ENCODE measurements at places on chromosomes 11 and 22.

GRCh38 chr11:36132940-36133339 is 156.3 kb downstream of the COMMD9 start:
- DNase-seq: no peak

DNA sequence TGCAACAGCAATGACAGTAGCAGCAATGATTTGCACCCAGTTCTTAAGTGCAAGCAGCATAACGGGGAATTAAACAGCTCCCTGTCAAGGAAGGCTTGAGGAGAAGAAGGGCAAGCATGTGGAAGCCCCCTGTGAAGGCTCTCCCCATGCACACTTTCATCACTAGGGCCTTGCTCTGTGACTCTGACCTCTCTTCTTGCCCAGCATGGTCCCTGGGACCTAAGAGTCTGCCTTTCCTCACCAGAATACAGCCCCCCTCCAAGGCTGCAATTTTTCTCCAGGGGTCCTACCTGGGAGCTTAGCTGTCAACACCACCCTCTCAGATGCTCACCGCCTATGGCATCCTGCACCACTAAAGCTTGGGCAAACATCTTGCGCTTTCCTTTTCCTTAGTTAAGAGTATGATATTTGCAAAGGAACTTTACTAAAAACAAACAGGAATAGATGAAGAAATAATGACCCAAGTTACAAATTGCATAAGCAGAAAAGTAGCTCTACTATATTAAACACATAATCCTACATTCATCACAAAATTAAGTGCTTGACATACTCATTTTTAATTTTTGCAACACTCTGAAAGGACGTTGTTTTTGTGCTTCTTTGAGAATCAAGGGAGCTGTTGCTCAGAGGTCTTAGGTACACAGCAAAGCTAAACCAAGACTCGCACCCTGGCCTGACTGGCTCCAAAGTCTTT is 187.6 kb downstream of the ADAMTS15 start:
- no peak for DNase-seq

GRCh38 chr22:20517422-20517821 is 10.0 kb downstream of the MED15 start:
- no peak for DNase-seq

- DNase-seq: no peak
These were observed 1.1 kb upstream of the MTMR2 start for GRCh38 chr11:95925011-95925410.

DNA sequence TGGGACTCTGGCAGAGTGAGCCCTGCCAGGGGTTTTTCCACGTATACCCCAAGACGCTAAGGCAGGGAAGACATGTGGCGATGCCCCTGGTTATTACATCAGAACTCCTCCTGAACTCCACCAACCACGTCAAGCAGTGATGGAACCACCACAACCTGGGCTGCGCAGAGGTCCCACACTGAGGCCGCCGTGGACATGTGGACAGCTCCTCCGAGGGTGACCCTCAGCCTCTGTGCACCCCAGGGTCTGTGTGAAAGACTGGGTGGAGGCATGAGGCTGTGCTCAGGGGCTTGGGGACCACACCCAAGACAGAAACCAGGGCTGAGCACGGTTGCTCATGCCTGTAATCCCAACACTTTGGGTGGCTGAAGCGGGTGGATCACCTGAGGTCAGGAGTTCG is 52.2 kb downstream of the TRMU start:
- no peak for DNase-seq

GRCh38 chr11:59801981-59802638 is 8.5 kb downstream of the MRPL16 start:
- no peak for DNase-seq

DNA sequence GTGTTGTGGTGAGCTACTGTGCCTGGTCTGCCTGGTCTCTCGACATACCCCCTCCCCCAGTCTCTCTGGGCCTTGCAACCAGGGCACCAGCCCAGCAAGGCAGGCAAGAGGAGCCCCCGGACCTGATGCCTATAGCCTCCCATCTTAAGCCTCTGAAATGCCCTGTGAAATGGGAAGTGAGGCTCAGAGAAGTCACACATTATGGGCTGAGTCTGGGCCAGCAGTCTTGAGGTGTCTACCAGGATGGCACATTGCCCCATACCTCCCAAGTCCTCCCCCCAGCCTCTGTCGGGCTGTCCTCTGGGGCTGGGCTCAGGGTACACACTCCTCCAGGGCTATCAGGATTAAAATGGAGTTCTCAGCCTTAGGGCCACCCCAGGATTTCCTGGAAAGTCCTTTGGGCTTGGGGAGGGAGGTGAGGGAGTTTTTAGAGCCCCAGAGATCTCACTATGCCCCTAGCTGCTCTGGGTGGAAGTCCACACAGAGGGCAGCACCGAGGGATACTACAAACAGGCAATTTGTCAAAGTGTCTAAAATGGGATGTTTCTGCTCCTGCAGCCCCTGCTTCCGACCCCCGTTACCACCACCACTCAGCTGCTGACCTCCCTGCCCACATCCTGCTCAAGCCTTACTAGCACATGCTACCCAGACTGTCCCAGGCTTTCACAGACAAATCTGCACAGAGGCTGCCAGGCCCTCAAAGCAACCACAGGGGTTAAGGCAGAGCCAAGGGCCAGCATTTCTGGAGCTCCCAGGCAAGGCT is 3.1 kb upstream of the SH3BP1 start:
- no peak for DNase-seq

DNA sequence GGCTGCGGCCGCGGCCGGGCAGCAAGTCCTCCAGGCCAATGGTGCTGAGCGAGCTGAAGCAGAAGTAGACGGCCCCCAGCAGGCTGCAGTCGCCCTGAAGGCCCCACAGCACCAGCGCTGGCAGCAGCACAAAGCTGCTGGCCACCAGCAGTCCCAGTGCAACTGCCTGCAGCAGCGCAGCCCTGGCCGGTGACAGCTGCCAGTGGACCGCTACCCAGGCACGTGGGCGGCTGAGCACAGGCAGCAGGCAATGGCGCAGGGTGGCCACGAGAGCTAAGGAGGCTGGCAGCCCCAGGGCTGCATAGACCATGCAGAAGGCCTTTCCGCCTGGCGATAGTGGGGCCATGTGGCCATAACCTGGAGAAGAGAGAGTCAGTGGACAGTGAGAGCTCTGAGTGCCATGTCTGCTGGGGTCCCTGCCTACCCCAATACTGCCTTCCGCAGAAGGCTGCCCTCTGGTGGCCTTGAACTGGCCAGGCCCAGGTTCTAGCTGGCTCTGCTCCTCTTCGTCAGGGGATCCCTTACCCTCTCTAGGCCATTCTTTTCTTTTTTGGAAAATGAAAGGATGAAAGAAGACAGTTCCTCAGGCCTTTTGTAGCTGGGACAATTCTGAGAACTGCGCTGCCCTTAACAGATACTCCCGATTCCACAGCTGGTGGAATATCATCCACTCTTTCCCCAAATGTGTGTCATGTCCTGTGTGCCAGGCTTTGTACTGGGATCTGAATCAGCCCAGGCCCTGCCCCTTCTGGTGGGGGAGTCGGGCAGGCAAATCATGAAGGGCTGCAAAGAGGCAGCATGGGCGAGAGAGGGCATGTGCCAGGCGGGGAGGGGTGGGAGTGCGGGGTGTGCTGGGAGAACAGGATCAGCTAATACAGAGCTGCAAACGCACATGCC is 1.8 kb downstream of the KCNK7 start:
- no peak for DNase-seq

DNA sequence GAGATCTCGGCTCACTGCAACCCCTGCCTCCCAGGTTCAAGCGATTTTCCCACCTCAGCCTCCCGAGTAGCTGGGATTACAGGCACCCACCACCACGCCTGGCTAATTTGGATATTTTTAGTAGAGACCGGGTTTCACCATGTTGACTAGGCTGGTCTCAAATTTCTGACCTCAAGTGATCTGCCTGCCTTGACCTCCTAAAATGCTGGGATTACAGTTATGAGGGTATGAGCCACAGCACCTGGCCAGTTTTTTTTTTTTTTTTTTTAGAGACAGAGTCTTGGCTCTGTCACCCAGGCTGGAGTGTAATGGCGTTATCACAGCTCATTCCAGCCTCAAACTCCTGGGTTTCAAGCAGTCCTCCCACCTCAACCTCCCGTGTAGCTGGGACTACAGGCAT is 54.9 kb upstream of the PRR5 start:
- DNase-seq: no peak

DNA sequence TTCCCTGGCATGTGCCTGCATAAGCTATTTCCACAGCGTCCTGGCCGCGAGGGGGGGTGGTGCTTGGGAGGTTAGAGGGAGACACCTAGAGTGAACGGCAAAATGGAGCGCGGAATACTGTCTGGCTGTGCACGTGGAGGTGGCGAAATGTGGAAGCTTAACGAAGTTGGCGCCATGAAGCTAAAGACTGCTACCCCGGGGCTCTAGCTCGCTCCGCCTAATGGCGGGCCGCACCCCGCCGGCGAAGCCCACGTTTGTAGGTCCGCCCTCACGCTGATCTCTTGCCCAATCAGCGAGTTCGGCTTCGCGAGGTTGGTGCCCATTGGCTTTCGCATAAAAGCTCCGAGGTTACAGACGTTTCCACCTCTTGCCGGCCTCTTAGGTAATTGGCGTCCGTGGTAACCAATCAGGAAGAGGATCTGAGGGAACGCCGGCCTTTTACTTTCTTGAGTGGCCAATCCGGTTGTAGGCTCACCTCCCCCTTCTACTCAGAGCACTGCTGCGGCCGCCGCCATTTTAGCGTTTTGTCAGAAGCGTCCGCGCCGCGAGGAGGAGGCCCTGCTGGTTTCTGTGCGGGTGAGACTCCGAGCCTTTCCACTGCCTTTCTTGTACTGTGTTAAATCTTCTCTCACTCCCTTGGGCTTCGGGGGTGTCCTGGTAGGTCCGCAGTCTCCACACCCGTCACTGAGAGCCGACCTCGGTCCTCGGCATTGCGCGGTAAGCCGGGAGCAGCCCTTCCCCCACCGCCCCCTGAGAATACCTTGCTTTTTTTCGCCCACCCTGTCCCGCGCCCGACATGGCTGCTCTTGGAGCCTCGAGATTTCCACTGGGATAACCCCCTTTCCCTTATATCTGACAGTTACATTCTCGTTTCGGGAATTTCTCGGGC is at the start of gene RBM4:
Gene RBM4, plus strand, starts transcription at position 527 of the 889 bp plus-strand sequence. CDS start 1,009 bp downstream, outside the sequence.
- DNase-seq: peak; percentile 92

DNA sequence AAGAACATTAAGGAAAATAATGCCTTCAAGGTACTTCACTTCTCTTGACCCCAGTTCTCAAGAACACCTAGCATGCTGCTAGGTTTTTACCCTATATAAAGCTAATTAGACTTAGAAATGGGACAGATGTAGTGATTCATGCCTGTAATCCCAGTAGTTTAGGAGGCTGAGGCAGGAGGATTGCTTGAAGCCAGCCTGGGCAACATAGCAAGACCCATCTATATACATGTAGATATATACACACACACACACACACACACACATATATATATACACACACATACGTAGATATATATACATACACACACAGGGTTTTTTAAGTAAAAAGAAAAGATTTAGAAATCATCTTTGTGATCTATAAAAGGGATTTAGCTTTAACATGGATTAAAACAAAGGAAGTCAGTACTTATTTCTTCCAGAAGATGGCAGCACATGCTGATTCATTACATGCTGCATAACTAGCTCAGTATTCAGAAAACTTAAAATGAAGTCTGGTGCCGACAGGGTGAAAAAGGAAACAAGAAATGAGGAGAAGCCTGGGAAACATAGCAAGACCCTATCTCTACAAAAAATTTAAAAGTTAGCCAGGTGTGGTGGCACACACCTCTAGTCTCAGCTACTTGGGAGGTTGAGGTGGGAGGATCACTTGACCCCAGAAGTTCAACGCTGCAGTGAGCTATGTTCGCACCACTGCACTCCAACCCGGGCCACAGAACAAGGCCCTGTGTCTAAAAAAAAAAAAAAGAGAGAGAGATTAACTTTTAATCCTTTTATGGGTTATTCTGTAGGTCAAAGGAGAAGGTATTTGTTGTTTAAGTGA is 28.5 kb upstream of the RBX1 start:
- DNase-seq: peak; percentile 22

- DNase-seq: no peak
These were observed 88.5 kb upstream of the SYT13 start for GRCh38 chr11:45374653-45375059.

- DNase-seq: no peak
These were observed 3.4 kb downstream of the GUCY1A2 start for GRCh38 chr11:107014871-107015270.

- no peak for DNase-seq
These were observed 5.7 kb downstream of the PANX2 start for GRCh38 chr22:50175921-50176849.

- no peak for DNase-seq
These were observed 25.6 kb downstream of the MMP13 start for GRCh38 chr11:102929972-102930371.

- DNase-seq: no peak
These were observed at the start of gene PARVA for GRCh38 chr11:12377106-12377823. PARVA (plus strand) TSS chr11:12377571; CDS start chr11:12377648, 77 bp downstream.

GRCh38 chr11:85699957-85700741 is 14.2 kb upstream of the CCDC89 start:
- DNase-seq: no peak

GRCh38 chr22:21959274-21960074 is 6.8 kb upstream of the PPM1F start:
- DNase-seq: no peak

DNA sequence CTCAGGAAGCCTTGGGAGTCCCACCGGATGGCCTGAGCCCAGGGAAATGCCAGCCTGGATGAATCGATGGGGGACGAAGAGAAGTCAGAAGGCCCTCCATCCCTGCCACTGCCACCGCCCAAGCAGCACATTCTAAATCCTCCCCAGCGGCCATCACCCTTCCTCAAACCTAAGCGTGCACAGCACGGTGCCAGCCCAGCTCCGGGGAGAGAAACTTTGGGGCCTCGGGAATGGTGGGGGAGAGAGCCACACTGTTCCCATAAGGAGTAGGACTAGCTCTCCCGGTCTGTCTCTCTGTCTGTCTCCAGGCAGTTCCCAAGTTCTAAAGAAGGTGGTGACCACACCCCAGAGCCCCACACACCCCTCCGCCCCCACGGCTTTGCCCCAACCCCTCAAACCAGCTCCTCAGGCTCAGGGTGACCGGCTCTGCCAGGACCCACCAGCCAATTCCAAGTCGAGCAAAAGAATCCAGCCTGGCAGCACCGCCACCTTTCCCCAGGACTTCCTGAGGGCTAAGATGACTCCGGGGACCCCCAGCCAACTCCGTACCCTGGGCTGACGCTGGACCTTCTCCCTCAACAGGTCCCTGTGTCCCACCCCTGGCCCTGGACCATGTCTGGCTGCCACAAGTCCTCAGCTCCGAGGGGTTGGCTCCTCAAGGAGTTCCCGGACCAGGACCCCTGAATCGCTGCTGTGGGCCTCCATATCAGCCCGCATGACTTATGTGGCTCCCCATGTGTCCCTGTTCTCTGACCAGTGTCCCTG is 2.7 kb downstream of the AHNAK start:
- DNase-seq: no peak

GRCh38 chr11:34345540-34345876 is 12.3 kb downstream of the ABTB2 start:
- DNase-seq: no peak

- DNase-seq: no peak
These were observed 65.8 kb downstream of the SLC22A12 start for GRCh38 chr11:64656862-64657261.

- DNase-seq: no peak
These were observed 353.1 kb downstream of the TBC1D22A start for GRCh38 chr22:47115518-47115890.

GRCh38 chr11:114091516-114092397 is 32.2 kb downstream of the ZBTB16 start:
- no peak for DNase-seq

GRCh38 chr11:134951305-134951700 is 539.3 kb upstream of the B3GAT1 start:
- DNase-seq: no peak
